ENCODE measurements at places on chromosomes 2 and 18.

DNA sequence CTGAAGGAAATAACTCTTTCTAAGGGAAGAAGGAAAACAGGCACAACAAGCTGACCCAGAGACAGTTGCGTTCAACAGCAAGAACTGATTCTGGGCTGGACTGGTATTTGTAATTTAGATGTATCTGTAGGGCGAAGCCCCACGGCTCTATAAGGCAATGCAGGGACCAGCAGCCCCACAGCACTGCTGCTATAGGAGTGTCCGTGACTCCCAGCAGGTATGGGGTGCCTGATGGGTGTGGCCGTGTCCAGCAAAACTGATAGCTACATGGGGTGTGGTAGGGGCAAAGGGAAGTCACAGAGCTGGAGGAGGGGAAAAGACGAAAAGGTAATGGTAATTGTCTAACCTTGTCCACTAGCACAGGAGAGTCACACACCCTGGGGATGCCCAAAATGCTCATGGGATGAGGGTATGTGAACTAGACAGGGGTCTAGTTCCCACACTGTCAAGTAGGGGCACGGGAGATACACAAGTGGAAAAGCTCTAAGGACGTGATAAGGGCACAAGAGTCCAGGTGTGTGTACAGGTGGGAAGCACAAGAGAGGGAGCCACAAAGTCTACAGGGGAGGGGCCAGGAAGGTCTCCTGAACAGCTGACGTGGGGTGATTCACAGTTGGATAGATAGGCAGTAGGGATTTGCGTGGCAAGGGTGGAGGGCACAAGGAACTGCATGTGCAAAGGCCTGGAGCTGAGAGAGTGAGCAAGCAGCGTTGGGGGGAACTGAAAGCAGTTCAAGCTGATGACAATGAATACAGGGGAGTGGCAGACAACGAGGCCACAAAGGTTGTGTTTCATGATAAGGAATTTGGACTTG lies 48.5 kb upstream of the ASPRV1 start:
- no peak for DNase-seq

DNA sequence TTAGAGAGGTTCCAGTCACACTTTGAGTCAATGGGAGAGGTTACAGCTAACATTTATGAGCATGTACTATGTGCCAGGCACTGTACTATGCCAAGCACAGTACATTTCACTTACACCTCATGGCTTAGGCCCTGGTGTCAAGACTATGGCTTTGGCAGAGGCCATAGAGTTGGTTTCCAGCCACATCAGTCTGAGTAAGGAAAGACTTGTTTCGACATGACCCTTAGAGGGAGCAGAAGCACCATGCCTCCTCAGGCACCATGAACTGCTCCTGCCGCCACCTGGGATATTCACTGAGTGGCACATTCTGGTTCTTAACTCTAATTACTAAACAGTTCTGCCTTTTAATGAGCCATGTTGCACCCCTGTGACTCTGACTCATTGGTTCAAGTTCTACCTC lies 12.7 kb downstream of the DGUOK start:
- DNase-seq, result peak; percentile 46

- no peak for DNase-seq
These were observed 193.2 kb upstream of the HNMT start for GRCh38 chr2:137771064-137771463.

- DNase-seq, result no peak
These were observed 22.6 kb downstream of the ITGA6 start for GRCh38 chr2:172449911-172450550.

DNA sequence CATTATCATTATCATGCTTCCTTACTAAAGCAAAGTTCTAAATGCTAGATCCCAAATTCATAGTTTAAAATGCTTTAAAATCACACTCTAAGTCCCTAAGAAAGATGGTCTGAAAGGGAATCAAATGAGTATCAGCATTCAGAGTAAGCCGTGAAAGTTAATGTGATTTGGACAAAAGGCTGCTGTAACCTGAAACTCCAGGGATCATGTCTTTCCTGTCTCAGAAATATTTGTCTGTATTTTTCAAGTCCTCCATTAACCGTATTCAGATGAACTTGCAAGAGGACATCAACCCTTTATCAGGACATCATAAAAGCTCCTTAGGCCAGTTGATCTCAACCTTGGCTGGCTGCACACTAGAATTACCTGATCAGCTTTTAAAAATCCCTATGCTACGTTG lies 324.3 kb upstream of the PKDCC start:
- peak; percentile 38 for DNase-seq

DNA sequence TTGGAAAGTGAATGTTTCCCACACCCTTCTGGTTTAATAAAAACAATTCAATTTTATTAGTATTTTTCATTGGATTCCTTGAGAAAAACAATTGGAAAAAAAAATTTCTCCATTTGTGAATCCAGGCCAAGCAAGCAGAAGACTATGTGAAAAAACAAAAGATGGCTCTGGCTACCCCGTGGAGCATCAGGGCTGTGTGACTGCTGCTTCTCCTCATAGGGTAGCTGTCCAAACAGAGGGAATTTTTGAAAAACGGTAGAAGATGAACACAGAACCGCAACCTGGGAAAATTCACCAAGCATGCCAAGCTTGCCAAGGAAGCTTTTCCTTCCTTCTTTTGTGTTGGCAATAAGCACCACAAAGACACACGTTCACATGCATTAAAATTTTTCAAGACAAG lies 71.3 kb upstream of the ACVR2A start:
- no peak for DNase-seq

DNA sequence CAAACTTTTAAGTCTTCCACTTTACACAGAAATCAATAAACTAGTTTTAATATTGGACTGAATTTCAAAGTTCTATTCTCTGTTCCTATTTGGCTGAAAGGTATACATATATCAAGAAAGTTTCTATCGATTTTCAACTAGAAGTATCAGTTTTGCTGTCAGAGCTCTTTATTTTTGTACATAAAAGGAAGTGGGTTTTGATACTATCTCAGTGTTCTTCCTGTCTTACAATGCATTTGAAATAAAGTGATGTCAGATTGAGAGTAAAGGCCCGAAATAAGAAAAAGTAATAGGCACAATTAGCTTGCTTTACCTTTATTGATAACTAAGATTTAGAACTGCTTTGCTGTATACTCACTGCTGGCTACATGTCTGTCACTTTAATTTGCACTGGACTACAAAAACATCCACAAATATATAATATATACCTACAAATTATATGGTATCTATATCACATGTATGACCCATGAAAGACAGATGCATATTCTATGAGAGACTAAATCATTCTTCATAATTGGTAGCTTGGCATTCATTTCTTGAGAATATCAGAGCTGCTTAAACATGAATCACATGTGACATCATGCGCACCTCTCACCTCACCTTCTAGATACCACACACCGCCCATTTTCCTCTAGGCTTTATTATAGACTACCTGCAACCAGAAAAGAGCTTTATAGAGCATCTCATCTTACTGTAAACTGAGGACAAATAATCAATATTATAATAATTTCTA lies 83.6 kb downstream of the ASXL2 start:
- no peak for DNase-seq

DNA sequence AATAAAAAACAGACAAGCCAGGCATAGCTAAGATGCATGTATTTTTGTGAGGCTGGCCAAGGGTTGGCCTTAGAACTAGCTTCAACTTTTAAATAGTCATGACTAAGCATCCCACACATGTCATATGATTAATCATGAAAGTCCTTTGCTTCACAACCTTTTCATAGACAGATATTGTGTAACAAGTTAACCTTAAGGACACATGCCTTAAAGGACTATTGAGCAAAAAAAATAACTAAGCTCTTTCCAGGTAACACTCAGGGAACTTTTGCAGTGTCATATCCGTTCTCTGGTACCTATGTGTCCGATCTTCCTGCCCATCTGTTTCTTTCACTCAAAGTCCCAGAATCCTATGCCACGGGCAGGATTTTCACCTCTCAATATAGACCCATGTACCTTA lies 498.4 kb downstream of the STK39 start:
- peak; percentile 43 for DNase-seq

DNA sequence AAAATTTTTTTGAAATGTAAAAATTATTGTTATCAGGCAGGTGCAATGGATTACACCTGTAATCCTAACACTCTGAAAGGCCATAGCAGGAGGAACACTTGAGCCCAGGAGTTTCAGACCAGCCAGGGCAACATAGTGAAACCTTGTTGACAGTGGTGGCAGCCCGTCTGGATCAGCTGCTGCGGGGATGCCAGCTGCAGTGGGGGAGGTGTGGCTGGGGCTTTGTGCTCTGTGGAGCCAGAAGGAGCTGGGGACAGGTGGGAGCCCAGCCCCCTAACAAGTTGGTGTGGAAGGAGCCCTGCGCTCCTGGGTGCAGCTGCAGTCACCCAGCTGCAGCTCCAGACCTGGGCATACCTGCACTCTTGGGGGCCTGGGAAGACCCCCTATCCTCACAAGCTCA lies 182.4 kb upstream of the MC4R start:
- DNase-seq, result no peak

- no peak for DNase-seq
These were observed 176.6 kb downstream of the GFPT1 start for GRCh38 chr2:69210385-69210784.

DNA sequence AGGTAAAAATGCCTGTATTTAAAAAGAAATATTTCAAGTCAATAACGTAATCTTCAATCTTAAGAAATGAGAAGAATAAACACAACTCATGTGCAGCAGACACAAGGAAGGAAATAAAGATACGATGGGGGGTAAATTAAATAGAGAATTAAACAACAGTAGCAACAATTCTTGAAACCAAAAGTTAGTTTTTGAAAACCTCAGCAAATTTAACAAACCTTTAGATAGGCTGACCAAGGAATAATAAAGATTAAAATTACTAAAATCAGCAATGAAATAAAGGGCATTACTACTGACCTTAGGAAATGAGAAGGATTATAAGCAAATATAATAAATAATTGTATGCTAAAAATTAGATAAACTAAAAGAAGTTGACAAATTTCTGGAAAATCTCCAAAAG lies 178.9 kb downstream of the RTP5 start:
- DNase-seq, result no peak

- DNase-seq, result peak; percentile 69
These were observed 50.2 kb downstream of the CABYR start for GRCh38 chr18:24189007-24189528.

DNA sequence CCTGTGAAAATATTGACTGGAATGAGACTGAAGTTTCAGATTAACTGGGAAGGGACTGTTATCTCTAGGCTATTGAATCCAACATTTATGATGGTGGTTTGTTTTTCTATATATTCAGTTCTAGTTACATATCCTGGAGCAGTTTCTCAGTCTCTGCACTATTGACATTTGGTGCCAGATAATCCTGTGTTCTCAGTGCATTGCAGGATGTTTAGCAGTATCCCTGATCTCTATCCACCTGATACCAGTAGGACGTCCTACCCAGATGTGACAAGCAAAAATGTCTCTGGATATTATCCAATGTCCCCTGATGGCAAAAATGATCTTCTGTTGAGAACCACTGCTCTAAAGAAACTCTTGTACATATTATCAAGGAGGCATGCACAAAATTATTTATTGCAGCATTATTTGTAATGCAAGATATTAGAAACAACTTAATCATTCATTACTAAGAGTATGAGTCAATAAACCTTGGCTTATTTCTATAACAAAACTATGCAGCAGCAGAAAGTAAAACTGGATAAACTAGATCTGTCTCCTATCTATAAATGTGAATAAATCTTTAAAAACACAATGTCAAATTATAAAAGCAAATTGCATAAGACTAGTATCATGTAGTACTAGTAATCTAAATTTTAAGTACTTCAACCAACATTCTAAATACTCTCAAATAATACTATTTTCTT lies 369.3 kb upstream of the RND3 start:
- DNase-seq, result no peak

DNA sequence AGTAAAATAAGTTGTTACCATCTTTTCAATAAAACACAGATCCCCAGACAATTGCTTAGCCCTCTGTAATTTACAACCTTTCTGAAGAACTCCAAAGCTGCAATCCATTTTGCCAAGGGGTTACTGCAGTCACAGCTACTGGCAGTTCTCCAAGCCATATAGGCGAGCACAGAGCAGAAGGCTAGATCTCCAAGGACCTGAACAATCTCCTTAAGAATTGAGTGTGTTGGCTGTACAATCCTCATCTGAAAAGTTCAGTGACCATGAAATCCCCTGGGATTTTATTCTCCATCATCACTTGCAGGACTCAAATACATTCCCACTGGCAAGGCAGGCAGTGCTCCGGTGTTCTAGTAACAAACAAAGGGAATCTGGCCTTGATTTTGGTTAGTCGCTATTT lies 103.9 kb upstream of the LRP1B start:
- DNase-seq, result peak; percentile 63

GRCh38 chr2:24907116-24907515 lies 12.9 kb downstream of the ADCY3 start:
- DNase-seq, result no peak

GRCh38 chr2:171325886-171326585 lies 107.8 kb downstream of the METTL8 start:
- no peak for DNase-seq

DNA sequence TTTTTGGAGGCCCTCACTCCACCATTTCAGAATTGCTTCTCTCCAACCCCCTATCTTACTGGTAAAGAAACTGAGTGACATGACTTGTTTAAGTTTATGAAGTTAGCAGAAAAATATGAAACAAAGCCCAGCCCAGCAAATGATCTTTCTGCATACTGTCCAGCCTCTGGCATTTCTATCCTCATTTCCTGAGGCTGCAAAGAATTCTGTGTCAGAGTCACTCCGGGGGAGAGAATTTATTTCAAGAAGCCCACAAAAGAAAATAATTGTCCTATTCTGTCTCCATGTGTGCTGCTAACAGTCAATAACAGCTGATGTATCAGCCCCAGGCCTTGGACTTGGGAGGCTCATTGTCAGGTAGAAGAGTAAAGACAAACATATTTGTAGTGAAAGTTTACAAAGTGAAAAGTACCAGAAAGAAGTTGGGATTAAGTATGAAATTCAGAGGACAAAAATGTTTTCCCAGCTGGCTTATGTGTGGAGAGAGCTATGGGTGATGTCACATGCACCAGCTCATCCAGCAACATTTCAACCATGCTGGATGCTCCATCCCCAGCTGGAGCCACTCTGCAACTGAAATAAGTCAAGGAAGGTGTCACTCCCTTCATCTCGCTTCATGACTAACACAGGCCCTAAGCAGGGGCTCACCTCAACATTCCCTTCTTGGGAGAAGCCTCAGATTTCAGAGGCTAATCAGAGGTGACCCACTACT lies 42.3 kb downstream of the TRABD2A start:
- DNase-seq, result peak; percentile 24

- DNase-seq, result peak; percentile 84
These were observed 126.1 kb downstream of the HNMT start for GRCh38 chr2:138090330-138090729.

DNA sequence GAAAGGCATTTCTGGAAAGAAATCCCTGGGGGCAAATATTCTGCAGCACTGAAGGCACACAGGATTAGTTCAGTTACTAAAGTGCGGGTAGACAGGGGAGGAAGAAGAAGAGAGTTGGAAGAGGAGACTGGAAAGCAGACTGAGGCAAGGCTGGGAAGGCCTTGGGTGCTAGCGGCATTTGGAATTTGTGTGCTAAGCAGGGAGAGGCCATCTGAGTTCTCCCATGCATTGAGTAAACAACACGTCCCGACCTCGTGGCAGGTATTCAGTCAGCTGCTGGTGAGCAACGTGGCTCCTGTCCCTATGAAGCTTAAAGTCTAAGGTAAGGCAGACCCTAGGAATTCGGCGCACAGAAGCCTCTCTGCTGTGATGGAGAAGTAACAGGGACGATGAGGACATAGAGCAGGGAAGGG lies 30.7 kb downstream of the ATP8B1 start:
- no peak for DNase-seq
